IMR-90 (cell line): ENCODE measurements at places on chromosomes 2 and 18. TPM values are rescaled to one million over a fixed set of nuclear protein-coding genes. Genes with fewer than 3 reads are reported as not detected.

KATNAL2 gene
- polyA plus RNA-seq = 1.4 and 2.3 TPM in 2 replicates

NDC80 gene
- polyA plus RNA-seq = 11.1 and 15.5 TPM in 2 replicates

IL18R1 gene
- polyA plus RNA-seq = 0.14 and 0.24 TPM in 2 replicates

GRCh38 chr2:192885569-192886160 lies 690.9 kb upstream of the TMEFF2 start:
- no peaks in the 10 kb centered on the region for H3K27me3 ChIP-seq
- H3K27ac ChIP-seq = no peak overlapping the region
- DNase-seq = no peak

DNA sequence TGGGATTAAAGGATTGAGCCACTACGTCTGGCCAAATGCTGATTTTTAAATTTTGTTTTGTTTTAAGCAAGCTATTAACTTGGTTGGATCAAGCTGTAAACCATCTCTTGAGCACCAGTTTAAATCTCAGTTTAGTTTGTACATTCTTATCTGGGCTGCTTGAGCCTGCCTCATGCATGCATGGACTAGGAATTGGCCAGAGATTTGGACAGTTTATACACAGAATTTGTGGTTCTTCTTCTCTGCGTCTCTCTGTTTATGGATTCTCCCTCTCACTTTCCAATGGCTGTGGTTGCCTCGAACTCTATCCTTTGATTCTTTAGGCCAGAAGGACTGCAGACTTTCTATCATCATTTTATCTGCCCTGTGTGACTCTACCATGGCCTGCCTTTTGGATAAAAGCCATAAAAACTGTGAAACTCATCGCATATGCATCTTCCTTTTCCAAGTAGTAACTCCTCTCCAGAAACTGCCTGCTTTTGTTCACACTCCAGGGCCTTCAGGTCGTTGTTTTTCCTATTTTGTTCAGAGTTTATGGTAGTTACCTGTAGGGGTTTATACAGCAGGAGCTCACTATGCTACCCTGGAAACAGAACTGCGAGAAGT lies 32.5 kb upstream of the PLB1 start:
- H3K4me1 ChIP-seq = no peaks in the 10 kb centered on the region
- no peak overlapping the region for H3K4me3 ChIP-seq
- no peaks in the 10 kb centered on the region for H3K36me3 ChIP-seq
- no peak overlapping the region for H3K27ac ChIP-seq

GRCh38 chr18:22378672-22379282 lies 38.9 kb downstream of the CTAGE1 start:
- peak; percentile 30 for DNase-seq
- no peak overlapping the region for H3K4me3 ChIP-seq
- no peaks in the 10 kb centered on the region for H3K4me1 ChIP-seq
- H3K27me3 ChIP-seq = peaks cover 4% of the 10 kb centered on the region
- no peaks in the 10 kb centered on the region for H3K36me3 ChIP-seq

DNA sequence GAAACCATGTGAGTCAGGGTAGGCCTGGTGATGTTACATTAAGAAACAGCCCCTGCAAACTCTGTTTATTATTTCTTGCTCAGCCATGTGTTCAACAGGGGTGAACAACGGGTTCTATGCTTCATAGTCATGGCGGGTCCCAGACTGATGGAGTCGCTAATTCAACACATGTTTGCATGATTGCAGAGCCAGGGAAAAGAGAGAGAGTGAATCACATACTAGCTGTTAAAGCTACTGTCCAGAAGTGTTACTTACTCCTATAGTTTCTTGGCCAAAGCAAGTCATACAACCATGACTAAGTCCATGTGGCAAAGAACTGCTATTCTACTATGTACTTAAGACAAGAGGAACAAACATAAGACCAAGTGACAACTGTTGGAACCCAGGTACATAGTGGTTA lies 241.2 kb upstream of the SKOR2 start:
- H3K36me3 ChIP-seq = no peaks in the 10 kb centered on the region
- H3K27me3 ChIP-seq = no peaks in the 10 kb centered on the region
- H3K4me1 ChIP-seq = no peaks in the 10 kb centered on the region

- H3K4me1 ChIP-seq = no peaks in the 10 kb centered on the region
- H3K36me3 ChIP-seq = no peaks in the 10 kb centered on the region
- no peak for DNase-seq
- H3K4me3 ChIP-seq = no peak overlapping the region
Measured at GRCh38 chr2:170243118-170243837, 65.3 kb downstream of the MYO3B start.

DNA sequence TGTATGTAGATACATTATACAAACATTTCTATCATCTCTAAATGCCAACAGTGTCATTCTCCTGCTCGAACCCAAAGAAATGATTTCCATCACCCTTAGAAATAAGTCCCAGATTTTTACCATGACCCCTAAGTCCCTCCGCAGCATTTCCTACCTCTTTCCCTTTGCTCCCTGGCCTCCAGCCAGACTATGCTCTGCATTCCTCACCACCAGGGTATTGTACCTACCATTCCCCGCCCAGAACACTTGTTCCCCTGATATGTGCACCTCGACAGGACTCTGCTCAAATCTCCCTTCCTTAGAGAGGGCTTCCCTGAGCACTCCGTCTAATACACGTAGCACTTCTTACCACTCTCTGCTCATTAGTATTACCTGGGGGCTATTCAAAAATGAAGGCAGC lies 630.2 kb downstream of the ARHGAP15 start:
- no peaks in the 10 kb centered on the region for H3K36me3 ChIP-seq
- H3K4me3 ChIP-seq = no peak overlapping the region
- H3K27me3 ChIP-seq = no peaks in the 10 kb centered on the region
- H3K4me1 ChIP-seq = no peaks in the 10 kb centered on the region

DNA sequence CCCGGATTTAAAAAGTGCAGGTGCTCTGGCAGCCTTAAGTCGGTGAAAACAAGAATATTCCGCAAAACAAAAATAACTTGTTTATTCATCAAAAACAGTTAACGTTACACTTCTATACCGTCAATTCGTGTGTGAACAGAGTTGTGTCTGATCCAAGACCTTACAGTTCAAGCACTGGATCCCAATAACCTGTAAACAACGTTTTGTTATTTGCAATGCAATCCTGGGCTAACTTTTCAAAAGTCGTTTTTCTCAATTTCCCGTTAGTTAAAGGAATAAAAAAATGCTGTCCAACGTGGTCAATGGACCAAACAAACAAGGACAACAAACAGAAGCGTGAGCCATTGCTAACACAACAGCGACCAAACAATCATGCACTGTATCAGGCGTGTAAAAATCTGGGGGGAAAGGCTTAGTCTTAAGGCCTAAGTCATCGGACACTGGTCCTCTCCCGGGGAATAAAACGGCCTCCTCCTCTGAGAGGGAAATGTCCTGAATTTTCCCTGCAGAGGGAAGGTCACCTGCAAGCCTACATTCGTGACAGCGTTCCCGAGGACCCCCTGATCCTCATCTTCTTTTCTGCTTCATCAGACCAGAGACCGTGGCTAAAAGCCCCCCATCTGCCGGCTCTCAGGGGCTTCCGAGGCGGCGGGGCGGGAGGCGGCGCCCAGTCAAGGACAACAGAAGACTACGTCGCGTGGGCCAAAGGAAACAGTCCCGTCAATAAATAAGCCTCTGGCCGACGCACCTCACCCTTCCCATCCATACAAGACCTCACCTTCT lies 490 bp downstream of the NDUFS1 start:
- H3K4me1 ChIP-seq = peaks cover 2% of the 10 kb centered on the region
- peaks cover 17% of the 10 kb centered on the region for H3K36me3 ChIP-seq
- H3K27ac ChIP-seq = peak overlapping the region; percentile 85
- no peaks in the 10 kb centered on the region for H3K27me3 ChIP-seq
- H3K4me3 ChIP-seq = peak overlapping the region; percentile 75
- DNase-seq = peak; percentile 31

DNA sequence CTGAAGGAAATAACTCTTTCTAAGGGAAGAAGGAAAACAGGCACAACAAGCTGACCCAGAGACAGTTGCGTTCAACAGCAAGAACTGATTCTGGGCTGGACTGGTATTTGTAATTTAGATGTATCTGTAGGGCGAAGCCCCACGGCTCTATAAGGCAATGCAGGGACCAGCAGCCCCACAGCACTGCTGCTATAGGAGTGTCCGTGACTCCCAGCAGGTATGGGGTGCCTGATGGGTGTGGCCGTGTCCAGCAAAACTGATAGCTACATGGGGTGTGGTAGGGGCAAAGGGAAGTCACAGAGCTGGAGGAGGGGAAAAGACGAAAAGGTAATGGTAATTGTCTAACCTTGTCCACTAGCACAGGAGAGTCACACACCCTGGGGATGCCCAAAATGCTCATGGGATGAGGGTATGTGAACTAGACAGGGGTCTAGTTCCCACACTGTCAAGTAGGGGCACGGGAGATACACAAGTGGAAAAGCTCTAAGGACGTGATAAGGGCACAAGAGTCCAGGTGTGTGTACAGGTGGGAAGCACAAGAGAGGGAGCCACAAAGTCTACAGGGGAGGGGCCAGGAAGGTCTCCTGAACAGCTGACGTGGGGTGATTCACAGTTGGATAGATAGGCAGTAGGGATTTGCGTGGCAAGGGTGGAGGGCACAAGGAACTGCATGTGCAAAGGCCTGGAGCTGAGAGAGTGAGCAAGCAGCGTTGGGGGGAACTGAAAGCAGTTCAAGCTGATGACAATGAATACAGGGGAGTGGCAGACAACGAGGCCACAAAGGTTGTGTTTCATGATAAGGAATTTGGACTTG lies 48.5 kb upstream of the ASPRV1 start:
- H3K4me3 ChIP-seq = no peak overlapping the region
- H3K4me1 ChIP-seq = peaks cover 3% of the 10 kb centered on the region
- no peaks in the 10 kb centered on the region for H3K27me3 ChIP-seq
- H3K27ac ChIP-seq = no peak overlapping the region
- H3K36me3 ChIP-seq = no peaks in the 10 kb centered on the region
